ENCODE measurements at places on chromosomes 11 and 22. TPM values are rescaled to one million over a fixed set of nuclear protein-coding genes. Genes with fewer than 3 reads are reported as not detected.

GRCh38 chr11:103354656-103355055 lies 245.4 kb downstream of the DYNC2H1 start:
- no peak for DNase-seq

The HEPN1 gene
- total RNA-seq: not detected

DNA sequence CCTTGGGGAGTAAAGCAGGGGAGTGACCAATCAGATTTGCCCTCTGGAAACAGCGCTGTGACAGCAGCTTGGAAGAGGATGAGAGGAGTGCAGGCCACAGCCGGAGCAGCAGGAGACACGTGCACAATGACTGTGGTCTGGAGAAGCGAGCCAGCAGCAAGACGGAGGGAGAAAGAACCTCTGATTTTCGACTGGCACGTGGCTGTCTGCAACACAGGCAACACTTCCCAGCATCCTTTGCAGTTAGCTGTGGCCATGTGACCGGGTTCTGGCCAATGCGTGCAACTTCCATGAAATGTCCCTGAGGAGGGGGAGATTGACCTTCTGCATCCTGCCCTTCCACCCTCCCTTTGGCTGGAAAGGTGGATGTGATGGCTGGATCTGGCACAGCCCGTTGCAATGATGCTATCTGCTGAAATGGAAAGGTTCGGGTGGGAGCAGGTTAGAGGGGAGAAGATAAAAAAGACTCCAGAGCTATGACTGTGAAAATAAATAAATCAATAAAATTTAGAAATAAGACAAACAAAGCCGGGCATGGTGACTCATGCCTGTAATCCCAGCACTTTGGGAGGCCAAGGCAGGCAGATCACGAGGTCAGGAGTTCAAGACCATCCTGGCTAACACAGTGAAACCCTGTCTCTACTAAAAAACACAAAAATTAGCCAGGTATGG lies 15.6 kb downstream of the PLA2G6 start:
- DNase-seq: peak; percentile 12

DNA sequence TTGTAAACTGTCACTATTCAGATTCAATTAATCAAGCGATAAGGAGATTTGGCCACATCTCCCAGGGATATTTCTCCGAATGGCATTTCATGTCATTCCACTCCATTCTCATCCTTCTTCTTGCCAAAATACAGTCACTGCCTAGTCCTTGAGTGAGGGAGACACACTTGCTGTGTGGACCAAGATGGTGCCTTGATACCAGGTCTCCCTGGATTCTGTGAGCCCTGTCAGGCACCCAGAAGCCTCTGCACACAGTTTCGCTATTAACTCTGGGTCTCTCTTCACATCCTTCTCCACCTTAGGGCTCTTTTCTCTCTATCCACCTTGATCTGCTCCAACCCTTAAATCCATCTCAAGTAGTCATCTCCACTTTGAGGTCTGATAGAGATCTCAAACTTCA lies 119.9 kb upstream of the LMO1 start:
- DNase-seq: no peak

DNA sequence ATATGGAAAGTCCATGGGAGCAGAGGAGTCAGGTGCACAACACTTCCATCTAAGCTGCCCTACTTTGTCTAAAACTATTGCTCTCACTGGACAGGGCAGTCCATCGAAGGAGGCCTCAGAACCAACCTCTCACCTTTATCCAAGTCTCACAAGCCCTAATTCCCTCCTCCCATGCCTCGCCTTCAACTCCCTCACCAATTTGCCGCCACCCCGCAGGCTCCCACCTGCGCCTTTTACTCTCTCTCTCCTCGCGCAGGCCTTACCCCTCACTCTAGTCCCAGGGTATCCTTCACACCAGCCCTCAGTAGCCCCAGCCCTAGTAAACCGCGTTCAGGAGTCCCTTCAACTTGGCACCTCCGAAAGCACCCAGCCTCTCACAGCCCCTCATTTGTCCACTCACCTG lies 451 bp downstream of the FHIP1B start:
- no peak for DNase-seq

GRCh38 chr11:7353100-7353499 lies 101.4 kb downstream of the SYT9 start:
- DNase-seq: peak; percentile 54

- DNase-seq: no peak
These were observed 109.7 kb downstream of the PGR start for GRCh38 chr11:101019870-101020269.

DNA sequence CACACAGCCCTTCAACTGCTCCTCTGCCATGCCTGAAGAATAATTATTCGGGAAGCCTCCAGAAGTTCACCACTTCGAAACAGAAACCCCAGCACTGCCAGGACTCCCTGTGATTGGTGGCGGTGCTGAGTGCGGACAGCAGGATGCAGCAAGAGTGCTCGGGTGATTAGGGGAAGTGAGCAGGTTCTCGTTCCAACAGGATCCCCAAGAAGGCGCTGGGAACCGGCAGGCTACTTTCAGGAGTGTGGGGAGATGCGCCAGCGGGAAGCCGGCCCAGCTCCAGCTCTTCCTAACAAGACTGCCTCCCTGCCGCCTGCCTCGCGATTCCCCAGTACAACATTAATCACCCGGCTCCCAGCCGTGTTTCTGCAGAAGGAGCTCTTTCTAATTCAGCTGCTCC lies 630.2 kb downstream of the BRD1 start:
- peak; percentile 84 for DNase-seq

Measured in H7 (cell line).